ENCODE measurements at places on chromosomes 16 and 17.

DNA sequence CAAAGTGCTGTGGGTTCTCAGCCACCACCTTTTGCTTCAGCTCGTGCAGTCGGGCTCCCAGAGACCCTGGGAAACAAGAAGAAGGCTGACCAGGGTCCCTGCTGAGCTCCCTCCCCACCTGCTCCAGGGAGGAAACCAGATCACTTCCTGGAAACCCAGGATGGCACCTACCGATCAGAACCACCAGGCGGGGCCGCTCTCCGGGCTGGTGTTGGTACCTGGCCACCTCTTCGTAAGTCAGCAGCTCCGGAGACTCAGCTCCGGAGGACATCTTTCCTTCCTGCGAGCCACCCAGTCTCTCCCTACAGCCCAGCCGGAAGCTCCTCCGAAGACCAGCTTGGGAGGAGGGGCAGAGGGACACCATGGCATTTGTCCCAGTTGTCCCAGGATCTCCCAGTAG lies 18.9 kb downstream of the MPP3 start:
- no peak for DNase-seq

DNA sequence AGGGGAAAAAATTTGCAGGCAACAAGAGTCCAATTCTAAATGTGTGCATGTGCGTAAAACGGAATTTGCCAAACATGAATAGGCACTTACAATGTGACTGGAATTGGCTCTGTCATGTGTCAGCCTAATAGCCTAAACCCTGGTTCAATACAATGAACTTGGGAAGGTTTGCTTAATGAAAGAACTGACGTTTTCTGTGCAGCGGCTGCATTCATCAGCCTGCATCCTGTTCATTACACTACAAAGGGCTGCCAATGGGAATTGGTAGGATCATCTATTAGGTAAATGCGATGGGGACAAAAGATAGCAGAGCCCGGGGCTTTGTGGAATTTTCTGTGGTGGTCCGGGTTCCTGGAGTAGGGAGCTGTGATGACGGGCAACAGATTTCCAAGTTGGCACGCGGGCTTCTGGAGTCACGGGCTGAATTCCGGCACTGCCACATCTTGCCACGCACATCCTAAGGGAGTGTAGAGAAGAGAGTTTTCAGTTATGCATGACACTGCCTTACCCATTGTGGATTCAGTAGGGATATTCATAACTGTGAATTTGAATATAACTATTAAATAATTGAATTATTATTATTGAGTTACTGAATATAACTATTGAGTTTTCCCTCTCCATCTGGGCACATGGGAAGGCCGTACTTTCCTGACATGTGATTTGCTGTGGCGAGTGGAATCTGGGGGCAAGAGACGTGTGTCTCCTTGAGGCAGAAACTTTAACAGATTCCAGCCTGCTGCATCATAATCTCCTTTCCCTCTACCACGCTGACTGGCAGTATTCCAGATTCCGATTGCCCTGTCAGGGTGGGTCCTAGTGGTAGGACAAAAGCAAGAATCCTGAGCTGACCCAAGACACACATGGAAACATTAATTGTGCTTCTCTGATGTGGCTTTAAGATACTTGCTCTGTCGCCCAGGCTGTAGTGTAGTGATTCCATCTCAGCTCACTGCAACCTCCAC lies 565.6 kb downstream of the WWOX start:
- DNase-seq, result no peak

DNA sequence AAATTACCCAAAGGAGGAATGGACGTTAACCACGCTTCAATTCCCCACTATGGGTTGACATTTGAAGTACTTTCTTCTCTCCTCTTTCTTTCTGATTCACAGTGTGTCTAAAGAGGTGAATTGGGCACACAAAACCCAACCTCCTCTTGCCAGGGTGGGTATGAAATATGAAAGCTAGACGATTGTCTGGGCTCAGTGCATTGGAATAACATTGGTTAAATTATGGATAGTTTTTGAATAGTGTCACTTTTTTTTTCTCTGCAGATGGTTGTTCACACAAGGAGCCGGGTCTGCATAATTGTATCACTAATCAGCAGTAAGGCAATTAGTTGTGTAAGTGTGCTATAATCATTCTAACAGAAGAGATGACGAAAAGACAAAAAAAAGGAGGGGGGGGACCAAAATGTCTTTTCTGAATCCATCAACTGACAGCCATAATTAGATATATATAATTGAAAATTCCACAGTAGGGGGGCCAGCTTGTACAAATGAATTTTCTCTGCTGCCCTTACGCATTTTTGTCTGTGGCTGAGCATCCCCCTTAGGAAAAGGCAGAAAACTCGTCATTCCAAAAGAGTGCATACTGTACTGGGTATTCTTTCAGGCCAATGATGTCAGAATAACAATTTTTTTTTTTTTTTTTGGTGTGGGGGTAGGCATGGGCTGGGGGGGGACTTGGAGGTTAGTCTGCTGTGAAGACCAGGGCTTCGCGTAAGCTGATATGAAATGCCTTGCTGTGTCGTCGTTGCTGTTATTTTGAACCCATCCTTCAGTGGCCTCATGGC lies 307.5 kb upstream of the SALL1 start:
- DNase-seq, result no peak

DNA sequence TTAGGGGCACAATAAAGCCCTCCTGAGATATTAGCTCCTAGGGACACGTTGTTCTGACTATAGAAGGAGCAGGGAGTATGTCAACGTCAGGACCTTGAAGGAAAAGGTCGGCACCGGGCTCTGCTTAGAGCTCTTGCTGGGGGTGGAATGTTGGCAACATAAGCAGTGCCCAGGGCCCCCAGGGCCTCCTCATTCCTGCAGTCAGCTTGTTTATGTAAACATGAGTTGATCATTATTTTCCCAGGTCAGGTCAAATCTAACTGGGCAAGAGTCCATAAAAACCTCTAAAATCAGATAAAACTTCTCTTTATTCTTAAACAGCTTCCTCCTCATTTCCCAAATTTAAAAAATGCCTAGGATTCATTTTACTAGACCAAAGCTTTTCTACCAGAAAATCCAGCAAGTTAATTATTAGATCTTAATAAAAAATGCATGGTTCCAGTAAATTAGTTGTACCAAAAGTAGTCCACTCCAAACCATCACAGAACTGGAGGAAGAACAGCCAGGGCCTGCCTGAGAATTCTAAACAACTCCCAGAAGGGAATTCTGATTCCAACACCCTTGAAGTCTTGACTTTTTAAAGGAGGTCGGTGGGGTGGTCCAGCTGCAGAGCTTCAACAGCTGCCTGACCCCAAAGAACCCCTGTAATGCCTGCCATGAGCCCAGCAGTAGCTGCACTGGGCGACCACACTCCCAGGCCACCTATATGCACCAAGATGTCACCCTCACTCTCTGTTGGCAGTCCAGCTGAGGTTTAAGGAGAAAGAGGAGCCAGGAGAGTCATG lies 54.3 kb downstream of the AMFR start:
- DNase-seq, result no peak

DNA sequence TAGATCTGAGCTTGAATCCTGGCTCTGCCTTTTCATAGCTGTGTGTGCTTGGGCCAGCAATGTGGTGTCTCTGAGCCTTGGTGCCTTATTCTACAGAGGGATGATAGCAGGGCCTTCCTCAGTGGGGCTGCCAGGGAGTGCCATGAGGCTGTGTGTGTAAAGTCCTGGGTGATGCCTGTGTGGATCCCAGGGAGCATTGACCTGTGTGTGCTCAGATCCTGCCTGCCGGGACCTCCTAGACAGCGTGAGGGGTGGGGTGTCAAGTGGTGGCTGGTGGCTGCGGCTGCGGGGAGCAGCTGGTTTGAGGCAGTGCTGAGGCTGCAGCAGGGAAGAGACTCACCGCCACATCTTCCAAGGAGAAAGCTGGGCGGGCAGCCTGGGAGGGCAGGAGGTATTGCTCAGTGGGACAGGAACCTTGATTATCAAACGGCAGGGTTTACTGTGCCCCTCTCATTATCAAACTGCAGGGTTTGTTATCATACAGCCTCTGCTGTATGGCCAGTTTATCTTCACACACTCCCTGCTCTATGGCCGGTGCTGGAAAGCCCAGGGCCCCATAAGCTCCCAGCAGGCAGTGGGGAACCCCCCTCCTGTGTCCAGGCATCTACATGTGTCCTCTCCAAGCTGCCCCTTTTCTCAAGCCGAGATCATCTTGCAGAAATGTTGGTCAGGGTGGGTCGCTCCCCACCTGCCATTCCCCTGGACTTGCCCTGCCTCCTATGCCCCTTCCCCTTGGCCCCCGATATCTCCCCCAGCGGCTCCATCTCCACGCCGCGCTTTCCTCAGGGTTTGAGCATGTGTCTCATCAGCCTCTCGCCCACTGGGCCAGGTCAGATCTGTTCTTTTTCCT lies 3.1 kb upstream of the ADCY7 start:
- DNase-seq, result no peak

DNA sequence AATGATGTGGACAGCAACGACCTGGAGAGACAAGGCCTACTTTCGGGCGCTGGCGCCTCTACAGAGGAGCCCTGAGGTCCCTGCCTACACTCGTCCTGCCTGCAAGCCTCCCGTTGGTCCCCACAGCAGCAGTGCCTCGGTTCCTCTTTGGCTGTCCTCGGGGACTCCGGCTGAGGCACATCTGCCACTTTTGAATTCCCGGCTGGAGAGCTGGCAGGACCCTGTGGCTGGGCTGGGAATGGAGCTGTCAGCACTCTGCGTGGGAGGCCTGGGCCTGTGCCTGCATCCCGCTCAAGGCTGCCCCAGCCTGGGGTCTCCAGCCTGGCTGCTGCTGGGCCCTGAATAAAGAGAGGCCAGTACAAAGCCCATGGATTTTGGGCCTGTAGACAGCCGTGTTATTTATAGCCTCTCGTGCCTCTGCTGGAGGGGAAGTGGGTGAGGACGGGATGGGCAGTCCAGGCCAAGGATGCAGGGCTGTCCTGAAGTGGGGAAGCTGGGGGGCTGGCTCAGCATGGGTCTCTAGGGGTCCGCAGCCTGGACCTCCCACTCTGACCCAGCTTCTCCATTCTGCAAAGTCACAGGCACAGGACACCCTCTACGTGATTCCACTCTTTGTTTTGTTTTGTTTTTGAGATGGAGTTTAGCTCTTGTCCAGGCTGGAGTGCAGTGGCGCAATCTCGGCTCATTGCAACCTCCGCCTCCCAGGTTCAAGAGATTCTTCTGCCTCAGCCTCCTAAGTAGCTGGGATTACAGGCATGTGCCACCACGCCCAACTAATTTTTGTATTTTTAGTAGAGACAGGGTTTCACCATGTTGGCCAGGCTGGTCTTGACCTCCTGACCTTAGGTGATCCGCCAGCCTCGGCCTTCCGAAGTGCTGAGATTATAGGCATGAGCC lies 10.6 kb upstream of the SPNS2 start:
- DNase-seq, result no peak

- DNase-seq, result no peak
These were observed 996 bp upstream of the CPNE2 start for GRCh38 chr16:57091200-57091974.

DNA sequence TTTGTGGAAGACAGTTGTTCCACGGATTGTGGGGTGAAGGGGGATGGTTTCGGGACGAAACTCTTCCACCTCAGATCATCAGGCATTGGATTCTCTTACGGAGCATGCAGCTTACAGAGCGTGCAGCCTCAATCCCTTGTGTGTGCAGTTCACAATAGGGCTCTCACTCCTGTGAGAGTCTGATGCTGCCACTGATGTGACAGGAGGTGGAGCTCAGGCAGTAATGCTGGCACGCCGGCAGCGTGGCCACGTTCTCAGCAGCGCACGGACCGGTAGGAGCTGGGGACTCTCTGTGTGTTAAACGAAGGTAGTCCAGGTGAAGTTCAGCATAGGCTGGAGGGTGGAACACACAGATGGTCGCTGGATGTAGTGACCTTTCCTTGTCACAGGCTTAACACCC lies 37.8 kb downstream of the SEC14L1 start:
- DNase-seq, result no peak

- DNase-seq, result no peak
These were observed 11.3 kb downstream of the PRSS22 start for GRCh38 chr16:2846511-2847310.

DNA sequence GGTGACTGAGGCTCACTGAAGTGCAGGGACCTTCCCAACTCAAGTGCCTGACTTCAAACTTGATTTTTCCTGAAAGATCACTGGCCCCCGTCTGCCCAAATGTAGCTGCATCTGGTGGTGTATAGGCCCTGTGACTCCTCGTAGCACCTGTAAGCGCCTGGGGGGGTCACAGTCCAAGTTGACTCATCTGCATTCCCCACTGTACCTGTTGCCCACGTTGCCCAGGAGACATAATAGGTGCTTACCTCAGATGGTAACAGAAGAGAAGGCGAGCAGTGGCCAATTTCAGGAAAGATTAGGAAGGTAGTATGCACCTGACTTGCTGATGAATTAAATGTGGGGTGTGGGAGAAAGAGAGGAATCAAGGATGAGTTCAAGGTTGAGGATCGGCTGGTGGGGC lies 44.1 kb upstream of the EMP2 start:
- DNase-seq, result no peak

DNA sequence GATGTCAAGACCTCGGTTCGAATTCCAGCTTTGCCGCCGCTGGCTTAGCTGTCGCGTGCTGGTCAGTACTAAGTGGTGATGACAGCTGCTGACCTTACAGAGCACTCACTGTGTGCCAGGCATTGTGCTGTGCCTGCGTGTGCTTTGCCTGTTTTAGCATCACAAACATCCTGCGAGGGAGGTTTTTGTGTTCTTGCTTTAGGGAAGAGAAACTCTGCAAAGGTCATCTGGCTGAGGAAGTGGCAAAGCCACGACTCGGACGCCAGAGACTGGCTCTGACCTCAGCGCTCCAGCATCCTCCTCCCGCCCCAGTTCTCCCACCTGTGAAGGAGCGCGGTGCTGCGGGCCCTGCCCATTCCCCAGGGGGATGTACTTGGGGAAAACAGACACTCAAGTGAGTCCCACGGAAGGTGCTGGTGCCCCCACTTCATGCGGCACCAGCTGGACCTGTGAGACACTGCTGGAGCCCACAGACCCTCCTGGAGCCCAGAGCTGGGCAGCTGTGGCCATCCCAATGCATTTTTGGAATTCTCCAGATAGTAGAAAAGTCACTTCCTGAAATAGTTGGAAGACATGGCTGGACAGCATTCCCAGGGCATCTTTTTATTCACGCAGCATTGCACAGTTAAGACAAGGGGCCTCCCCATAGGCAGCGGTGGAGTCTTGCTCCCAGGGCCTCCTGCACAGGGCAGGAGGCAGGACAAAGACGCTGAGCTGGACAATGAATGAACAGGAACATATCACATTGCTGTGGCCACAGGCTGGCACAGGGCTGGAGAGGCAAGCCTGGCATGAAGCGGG lies 20.0 kb upstream of the HERPUD1 start:
- DNase-seq, result no peak

- DNase-seq, result no peak
These were observed 51.5 kb downstream of the GPRC5B start for GRCh38 chr16:19833176-19833575.

All from activated T-helper 1 cell treated with anti-CD3 and anti-CD28 coated beads, Interleukin-2, amount 50 U/mL, for 16 hours (primary cell).